ENCODE measurements at places on chromosomes 11 and 22. TPM values are rescaled to one million over a fixed set of nuclear protein-coding genes. Genes with fewer than 3 reads are reported as not detected.
A peak's percentile ranks its signal among the peaks of the same experiment; 100 is the strongest.

OLFML1 gene
- total RNA-seq, result not detected

CCDC81 gene
- total RNA-seq, result 0.62 TPM

KCNE3 gene
- total RNA-seq, result not detected

DNA sequence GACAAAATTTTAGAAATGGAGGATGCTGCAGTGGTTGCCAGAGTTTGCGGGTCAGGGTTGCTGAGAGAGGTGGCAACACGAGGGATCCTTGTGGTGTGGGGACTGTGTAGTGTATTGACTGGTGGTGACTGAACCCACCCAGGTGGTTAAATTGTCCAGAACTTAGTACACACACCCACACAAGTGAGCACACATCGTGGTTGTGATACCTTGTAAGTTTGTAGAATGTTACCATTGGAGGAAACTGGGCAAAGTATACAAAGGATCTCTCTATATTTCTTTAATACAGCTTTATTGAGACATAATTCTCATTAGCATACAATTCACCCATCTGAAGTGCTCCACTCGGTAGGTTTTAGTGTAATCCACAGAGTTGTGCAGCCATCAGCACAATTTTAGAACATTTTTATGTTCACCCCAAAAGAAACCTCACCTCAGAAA lies 56.1 kb downstream of the MED15 start:
- H3K4me3 ChIP-seq, result peak overlapping the region; percentile 1
- H3K4me1 ChIP-seq, result peaks cover 79% of the 10 kb centered on the region
- H3K27ac ChIP-seq, result peak overlapping the region; percentile 69
- H3K27me3 ChIP-seq, result no peaks in the 10 kb centered on the region

DNA sequence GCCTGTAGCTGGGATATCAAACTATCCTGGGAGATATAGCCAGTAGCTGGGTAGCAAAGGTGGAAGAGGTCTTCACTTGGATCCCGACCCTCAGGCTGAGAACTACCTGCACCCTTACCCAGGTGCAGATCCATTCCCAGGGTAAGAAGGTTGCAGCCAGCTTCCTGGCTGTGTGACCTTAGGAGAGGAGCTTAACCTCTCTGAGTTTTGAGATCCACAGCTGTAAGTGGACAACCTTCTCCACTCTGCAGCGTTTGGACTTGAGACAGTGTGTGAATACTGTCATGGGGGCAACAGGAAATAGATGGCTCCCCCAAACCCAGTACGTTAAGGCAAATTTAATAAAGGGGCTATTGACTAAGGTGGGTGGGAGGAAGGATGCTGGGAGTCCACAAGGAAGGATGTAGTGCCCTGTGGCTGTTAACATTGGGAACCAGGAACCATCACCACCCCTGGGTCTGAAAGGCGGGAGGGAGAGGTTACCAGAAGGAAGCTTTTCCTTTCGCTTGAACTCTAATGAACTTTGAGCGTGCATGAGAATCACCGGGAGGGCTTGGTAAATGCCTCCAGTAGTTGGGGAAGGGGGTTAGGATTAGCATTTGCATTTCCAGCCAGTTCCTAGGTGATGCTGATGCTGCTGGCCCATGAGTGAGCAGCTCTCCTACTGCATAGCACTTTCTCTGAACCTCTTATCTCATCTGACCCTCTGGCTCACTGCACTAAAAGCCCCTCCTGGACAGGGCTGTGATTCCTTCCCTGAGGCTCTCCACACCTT lies 24.4 kb downstream of the SGSM1 start:
- H3K27me3 ChIP-seq, result peaks cover 6% of the 10 kb centered on the region
- DNase-seq, result no peak
- H3K36me3 ChIP-seq, result no peaks in the 10 kb centered on the region
- H3K4me1 ChIP-seq, result peaks cover 1% of the 10 kb centered on the region

DNA sequence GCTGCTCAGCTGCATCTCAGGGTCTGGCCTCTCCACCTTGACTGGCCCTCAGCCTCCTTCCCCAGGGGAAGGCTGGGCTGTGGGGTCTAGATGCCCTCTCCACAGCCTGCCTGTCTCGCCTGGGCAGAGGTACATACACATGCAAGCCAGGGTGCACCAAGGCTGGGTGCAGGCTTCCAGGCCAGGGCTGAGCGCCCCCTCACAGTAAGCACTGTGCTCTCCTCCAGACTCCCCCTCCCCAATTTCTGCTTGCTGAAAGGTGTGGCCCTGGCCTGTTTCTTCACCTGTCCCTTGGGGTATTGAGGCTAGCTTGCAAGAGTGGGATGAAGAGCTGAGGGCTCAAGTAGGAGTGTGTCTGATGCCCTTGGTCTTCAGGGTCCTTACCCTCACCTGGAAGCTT lies 22.5 kb downstream of the RELT start:
- no peak overlapping the region for H3K4me3 ChIP-seq
- no peaks in the 10 kb centered on the region for H3K36me3 ChIP-seq
- no peaks in the 10 kb centered on the region for H3K27me3 ChIP-seq
- no peak for DNase-seq

MS4A6E gene
- total RNA-seq, result not detected

P2RY2 gene
- total RNA-seq, result not detected

DNA sequence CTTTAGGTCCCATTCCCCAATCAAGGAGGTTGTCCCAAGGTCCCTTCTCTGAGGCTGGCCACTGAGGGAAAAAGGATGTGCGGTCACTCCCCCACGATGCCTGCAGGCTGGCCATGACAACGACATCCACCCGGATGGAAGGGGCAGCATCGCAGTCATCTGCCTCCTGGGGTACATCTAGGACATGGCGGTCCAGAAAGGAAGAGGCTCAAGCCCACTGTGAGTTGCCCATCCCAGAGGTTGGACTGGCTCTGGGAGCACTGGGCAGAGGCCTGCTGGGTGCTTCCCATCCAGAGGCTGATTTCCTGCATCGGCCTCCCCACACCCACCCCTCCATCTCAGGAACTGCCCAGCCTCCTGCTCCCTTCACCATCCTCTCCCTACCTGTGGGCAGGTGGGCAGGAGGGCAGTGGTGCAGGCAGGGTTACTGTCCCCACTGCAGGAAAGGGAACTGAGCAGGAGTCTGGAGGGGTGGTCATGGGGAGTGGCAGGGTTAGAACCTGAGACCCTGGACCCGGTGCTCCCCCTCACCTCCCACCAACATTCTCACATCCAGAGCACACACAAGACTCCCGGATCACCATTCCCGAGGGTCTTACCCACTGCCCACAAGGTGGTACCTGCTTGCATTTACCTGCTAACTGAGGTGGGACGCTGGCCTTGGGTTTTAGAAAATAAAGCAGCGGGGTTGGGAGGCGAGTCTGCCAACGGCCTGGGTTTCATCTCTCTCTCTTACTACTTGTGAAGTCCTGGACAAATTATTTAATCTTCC lies 4.4 kb downstream of the RCE1 start:
- no peak for DNase-seq
- H3K4me1 ChIP-seq, result peaks cover 9% of the 10 kb centered on the region
- no peaks in the 10 kb centered on the region for H3K36me3 ChIP-seq
- no peak overlapping the region for H3K27ac ChIP-seq
- H3K27me3 ChIP-seq, result no peaks in the 10 kb centered on the region
- H3K4me3 ChIP-seq, result no peak overlapping the region

RASL10A gene
- 0.49 TPM for total RNA-seq

DNA sequence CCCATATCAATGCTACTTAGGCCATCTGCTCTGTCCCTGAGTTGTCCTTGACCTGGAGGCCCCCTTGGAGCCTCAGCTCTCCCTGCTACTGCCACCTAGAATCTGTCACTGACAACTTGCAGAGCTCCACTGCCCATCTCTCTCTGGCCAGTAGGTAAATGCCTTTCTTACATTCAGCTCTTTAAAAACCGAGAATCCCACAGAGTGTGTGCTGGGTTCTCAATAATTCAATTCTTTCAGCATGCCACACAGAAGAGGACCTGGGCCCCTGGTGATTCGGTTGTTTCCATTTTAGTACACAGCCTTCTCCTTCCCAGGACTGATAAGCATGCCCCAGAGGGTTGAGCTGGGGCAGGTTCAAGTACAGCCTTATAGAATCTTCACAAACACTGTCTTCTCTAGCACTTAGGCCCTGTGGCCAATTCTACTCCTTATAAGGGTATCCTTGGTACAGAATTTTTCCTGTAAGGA lies 22.0 kb upstream of the IPO7 start:
- H3K4me1 ChIP-seq, result peaks cover 12% of the 10 kb centered on the region
- H3K27me3 ChIP-seq, result no peaks in the 10 kb centered on the region
- no peaks in the 10 kb centered on the region for H3K36me3 ChIP-seq
- H3K27ac ChIP-seq, result peak overlapping the region; percentile 86
- DNase-seq, result no peak

- DNase-seq, result no peak
- H3K36me3 ChIP-seq, result no peaks in the 10 kb centered on the region
- H3K27ac ChIP-seq, result peak overlapping the region; percentile 82
Measured at GRCh38 chr11:117232911-117233409, 489 bp downstream of the RNF214 start.

DNA sequence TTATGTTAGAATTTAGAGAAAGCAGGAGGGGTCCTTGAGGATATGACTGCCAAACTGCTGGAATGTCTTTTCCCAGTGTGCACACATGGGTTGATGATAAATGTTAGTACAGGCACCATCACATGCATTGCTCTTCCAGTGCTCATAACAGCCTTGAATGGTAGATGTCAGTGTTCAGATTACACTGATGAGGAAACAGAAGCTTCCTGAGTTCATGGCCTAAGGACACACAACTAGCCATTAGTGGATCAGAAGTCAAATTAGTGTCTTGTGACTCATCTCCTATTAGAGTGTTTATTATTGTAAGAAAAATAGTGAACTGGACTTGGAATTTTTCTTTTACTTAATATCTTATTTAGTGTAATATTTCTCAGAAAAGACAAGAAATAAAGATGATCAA lies 241.5 kb downstream of the DDX10 start:
- no peak for DNase-seq
- H3K4me3 ChIP-seq, result no peak overlapping the region
- peaks cover 6% of the 10 kb centered on the region for H3K4me1 ChIP-seq

DNA sequence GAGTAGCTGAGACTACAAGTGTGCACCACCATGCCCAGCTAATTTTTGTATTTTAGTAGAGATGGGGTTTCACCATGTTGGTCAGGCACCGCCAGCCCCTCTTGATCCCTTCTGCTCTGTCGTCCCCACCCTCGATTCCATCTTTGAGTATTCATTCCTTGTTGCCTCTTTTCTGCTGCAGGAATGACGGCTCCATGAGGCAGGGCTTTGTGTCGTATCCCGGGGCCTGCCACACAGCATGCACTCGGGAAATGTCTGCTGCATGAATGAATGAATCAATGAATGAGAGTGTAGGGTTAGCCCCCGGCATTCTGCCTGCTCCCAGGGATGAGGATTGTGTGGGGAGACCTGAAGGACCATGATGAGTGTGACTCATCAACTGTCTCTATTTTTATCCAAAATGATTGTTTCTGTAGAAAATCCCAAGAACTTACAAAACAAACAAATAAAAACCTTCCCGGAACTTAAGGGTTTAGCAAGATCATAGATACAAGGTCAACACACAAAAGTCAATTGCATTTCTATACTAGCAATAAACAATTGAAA lies 54.6 kb upstream of the SLC22A12 start:
- H3K36me3 ChIP-seq, result no peaks in the 10 kb centered on the region
- no peak overlapping the region for H3K27ac ChIP-seq
- H3K27me3 ChIP-seq, result peaks cover 47% of the 10 kb centered on the region

- H3K27ac ChIP-seq, result no peak overlapping the region
- H3K36me3 ChIP-seq, result no peaks in the 10 kb centered on the region
- no peak for DNase-seq
- no peak overlapping the region for H3K4me3 ChIP-seq
- H3K4me1 ChIP-seq, result no peaks in the 10 kb centered on the region
Measured at GRCh38 chr11:9914064-9914463, 250.2 kb downstream of the SWAP70 start.

KCNJ11 gene
- 0.26 TPM for total RNA-seq

- no peaks in the 10 kb centered on the region for H3K4me1 ChIP-seq
- no peak overlapping the region for H3K4me3 ChIP-seq
- no peak for DNase-seq
- peaks cover 6% of the 10 kb centered on the region for H3K27me3 ChIP-seq
Measured at GRCh38 chr22:48061726-48062125, 1299.3 kb downstream of the TBC1D22A start.

- peaks cover 83% of the 10 kb centered on the region for H3K4me1 ChIP-seq
- peak overlapping the region; percentile 97 for H3K27ac ChIP-seq
- no peaks in the 10 kb centered on the region for H3K27me3 ChIP-seq
Measured at GRCh38 chr22:24155627-24156140, 25.6 kb upstream of the SUSD2 start.

OR52I1 gene
- not detected for total RNA-seq

- H3K4me1 ChIP-seq, result peaks cover 49% of the 10 kb centered on the region
- H3K27me3 ChIP-seq, result no peaks in the 10 kb centered on the region
- peak overlapping the region; percentile 85 for H3K27ac ChIP-seq
- peak overlapping the region; percentile 98 for H3K4me3 ChIP-seq
- DNase-seq, result peak; percentile 37
Measured at GRCh38 chr11:122656073-122656630, 630 bp downstream of the UBASH3B start.

DNA sequence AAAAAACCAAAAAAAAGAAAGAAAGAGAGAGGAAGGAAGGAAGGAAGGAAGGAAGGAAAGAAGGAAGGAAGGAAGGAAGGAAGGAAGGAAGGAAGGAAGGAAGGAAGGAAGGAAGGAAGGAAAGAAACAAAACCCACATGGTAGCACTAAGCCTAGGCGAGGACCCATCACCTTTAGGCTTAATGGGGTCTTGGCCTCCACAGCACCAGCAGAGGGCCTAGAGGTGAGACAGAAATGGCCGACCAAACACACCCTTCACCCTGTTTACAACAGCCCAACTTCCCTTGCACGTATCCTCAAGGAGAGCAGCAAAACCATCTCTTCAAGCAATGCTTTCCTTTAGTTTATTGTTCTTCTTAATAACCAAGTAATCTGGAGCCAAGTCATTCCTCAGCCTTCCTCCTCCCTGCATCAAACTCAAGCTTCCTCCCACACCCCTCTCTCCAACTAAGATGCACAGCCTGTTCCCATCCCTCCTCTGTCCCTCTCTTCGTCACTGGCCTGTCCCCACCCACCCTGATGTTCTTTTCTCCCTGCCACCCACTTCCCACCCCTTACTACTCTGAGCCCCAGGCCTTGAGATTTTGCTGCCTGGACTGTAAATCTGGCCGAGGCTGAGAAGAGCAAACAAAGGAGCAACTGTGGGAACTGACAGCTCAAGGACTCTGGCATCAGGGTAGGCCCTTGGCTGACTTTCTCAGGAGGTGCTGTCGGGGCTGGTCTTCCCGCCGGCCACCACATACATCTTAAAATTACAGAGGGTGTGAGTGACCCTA lies 26.0 kb downstream of the POU2AF1 start:
- H3K27me3 ChIP-seq, result no peaks in the 10 kb centered on the region
- H3K27ac ChIP-seq, result no peak overlapping the region
- no peak overlapping the region for H3K4me3 ChIP-seq
- peaks cover 3% of the 10 kb centered on the region for H3K4me1 ChIP-seq
- DNase-seq, result no peak

GRIK4 gene
- total RNA-seq, result not detected

- no peak overlapping the region for H3K4me3 ChIP-seq
- no peaks in the 10 kb centered on the region for H3K27me3 ChIP-seq
- no peak for DNase-seq
- H3K27ac ChIP-seq, result no peak overlapping the region
- H3K4me1 ChIP-seq, result peaks cover 21% of the 10 kb centered on the region
- H3K36me3 ChIP-seq, result no peaks in the 10 kb centered on the region
Measured at GRCh38 chr22:22803285-22803853, 84.2 kb upstream of the IGLL5 start.

- H3K27me3 ChIP-seq, result peaks cover 10% of the 10 kb centered on the region
- no peak overlapping the region for H3K27ac ChIP-seq
- DNase-seq, result peak; percentile 19
- H3K4me1 ChIP-seq, result no peaks in the 10 kb centered on the region
- H3K36me3 ChIP-seq, result peaks cover 2% of the 10 kb centered on the region
- H3K4me3 ChIP-seq, result no peak overlapping the region
Measured at GRCh38 chr22:44380756-44381486, 68.2 kb upstream of the SHISAL1 start.

GRCh38 chr11:123206791-123207434 lies 11.9 kb upstream of the CLMP start:
- H3K27ac ChIP-seq, result no peak overlapping the region
- no peaks in the 10 kb centered on the region for H3K4me1 ChIP-seq

Data from naive thymus-derived CD8-positive, alpha-beta T cell (primary cell).